ENCODE measurements at places on chromosomes 1 and 21.
A peak's percentile ranks its signal among the peaks of the same experiment; 100 is the strongest.

DNA sequence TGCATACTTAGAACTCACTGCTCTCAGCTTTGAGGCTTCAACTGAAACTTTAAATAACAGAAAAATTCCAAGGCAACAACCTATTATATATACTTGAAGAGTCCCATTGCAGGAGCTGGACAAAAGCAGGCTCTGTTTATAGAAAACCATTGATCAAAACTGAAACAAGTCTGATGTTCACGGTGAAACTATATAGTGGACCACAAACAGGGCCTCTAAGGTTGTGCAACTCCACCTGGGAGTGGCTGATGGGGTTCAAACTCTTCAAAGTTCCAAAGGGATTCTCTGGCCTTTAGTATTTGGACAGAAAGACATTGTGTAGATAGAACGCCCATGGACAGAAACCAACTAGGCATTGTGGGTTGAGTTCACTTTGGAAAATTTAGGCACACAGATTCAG lies 140.3 kb downstream of the ZC3H11B start:
- DNase-seq: no peak

- peak; percentile 19 for DNase-seq
These were observed 8.9 kb upstream of the ZNF326 start for GRCh38 chr1:89986020-89986419.

DNA sequence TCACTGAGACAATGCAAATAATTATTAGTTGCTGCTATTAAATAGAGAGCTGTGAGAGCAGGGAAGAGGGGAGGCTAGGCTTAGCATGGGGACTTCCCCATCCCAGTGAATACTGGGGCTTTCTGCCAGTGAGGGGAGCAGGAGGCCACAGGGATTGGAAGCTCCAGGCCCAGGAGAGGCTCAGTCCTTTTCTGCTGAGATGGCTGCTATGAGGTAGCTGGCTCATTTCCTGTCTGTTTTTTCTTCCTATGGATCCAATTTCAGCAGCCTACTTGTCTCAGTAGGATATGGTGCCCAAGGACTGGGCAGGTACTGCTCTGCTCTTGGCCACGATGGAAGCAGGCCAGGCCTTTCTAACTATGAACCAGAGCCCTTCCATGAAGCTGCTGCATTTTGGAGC lies 10.0 kb downstream of the STMN1 start:
- no peak for DNase-seq

DNA sequence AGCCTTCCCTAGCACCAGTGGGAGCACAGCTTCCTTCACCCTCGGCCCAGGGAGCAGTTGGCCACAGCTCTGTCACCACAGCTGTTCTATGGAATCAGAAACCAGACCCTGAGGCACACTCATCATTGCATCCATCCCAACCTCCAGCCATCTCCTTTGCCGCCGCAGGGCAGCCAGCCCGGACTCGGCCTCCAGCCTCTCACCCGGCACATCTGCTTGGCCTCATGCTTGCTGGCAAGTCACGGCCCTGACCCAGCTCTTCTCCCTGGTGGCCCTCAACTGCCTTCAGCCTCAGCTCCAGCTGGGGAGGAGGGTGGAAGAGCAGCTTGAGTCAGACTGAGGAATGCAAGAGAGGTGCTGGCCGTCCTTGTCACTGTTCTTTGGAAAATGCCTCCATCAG lies 59.8 kb downstream of the TOR1AIP2 start:
- DNase-seq: no peak

DNA sequence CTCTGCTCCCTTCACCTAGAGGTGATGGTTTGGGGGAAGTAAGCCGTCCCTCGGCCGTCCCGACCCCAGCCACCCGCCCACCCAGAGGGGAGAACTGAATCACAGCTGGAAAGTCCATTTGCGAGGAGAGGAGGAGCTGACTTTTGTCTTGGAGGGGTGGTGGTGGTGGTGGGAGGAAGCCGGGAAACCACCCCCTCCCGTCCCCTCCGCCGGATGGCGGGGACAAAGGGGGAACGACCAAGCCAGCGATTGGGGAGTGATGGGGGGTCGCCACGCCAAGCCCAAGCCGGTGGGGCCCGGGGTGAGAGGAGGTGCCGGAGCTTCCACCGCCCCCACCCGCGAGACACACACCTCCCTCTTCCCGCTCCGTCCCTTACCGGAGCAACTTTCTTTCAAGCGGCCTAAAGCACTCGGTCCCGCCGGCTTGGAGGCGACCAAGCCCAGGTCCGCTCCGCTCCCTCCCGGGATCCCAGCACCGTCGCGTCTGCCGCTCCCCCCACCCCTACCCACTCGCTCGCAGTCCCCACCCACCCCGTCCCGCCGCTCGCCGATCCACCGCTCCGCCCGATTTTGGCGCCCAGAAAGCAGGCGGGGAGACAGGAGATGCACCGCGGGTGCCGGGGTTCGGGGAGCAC lies 540 bp downstream of the ARHGEF2 start:
- peak; percentile 68 for DNase-seq

- DNase-seq: no peak
These were observed 327.5 kb upstream of the LYPLAL1 start for GRCh38 chr1:218846181-218846580.

- DNase-seq: no peak
These were observed 82.2 kb downstream of the ST6GALNAC5 start for GRCh38 chr1:76949503-76949902.

DNA sequence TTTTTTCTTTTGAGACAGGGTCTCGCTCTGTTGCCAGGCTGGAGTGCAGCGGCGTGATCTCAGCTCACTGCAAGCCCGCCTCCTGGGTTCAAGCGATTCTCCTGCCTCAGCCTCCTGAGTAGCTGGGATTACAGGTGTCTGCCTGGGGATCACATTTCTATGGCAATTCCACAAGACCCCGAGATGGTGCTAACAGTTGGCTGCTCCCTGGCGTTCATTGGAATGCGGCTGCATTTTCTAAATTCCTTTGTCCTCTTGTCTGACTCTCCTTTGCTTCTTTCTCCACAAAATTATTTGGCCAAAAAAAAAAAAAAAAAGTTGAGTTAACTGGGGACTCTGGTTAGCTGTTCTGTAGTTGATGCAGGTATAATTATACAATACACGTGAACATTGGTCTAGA lies 176.4 kb downstream of the ETS2 start:
- DNase-seq: no peak

DNA sequence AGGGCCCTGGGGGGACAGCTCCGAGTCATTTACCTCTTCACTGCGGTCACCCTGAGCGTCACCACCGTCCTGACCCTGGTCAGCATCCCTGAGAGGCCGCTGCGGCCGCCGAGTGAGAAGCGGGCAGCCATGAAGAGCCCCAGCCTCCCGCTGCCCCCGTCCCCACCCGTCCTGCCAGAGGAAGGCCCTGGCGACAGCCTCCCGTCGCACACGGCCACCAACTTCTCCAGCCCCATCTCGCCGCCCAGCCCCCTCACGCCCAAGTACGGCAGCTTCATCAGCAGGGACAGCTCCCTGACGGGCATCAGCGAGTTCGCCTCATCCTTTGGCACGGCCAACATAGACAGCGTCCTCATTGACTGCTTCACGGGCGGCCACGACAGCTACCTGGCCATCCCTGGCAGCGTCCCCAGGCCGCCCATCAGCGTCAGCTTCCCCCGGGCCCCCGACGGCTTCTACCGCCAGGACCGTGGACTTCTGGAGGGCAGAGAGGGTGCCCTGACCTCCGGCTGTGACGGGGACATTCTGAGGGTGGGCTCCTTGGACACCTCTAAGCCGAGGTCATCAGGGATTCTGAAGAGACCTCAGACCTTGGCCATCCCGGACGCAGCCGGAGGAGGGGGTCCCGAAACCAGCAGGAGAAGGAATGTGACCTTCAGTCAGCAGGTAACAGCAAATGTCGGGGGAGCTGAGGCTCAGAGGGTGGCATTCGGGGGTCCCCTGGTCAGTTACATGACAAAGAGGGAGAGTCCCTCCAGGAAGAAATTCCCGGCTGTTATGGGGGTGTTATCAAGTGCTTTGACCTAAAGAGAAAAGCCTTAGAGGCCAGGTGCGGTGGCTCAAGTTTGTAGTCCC lies 12.6 kb downstream of the SLC45A1 start:
- DNase-seq: no peak

DNA sequence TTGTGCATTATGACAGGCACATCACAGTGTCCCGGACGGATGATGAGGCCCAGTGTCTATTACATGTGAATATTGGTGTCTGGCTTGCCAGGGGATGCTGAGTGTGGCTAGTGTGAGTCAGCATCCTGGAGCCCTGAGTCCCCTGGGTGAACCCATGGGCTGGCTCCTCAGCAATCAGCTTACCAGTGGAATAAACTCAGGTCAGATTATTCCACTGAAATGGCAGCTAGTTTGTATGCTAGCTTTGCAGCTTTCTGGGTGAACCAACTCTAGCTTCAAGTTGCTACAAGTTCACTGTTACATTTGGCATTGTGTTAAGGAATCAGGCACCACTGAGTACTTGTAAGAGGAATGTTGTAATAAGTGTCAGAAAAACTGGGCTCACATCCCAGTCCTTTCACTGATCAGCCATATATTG lies 23.9 kb upstream of the RPTN start:
- DNase-seq: no peak

- no peak for DNase-seq
These were observed 8.6 kb downstream of the AGO3 start for GRCh38 chr1:35939484-35939883.

DNA sequence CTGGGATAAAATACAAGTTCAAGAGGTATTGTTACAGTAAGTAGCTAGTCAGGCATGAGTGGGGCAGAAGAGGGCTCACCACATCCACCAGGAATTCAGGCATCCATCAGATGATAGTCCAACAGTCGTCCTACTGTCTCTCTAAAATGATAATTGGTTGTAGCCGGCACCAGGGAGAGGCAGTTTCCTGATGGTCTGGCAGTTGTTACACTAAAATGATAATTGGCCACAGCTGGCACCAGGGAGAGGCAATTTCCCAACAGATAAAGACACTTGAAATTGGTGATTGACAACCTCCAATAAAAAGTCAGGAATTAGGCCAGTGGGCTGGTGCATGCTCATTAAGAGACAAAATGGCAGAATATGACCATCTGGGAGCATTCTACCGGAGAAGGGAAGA lies 545.8 kb downstream of the AMY1C start:
- no peak for DNase-seq

DNA sequence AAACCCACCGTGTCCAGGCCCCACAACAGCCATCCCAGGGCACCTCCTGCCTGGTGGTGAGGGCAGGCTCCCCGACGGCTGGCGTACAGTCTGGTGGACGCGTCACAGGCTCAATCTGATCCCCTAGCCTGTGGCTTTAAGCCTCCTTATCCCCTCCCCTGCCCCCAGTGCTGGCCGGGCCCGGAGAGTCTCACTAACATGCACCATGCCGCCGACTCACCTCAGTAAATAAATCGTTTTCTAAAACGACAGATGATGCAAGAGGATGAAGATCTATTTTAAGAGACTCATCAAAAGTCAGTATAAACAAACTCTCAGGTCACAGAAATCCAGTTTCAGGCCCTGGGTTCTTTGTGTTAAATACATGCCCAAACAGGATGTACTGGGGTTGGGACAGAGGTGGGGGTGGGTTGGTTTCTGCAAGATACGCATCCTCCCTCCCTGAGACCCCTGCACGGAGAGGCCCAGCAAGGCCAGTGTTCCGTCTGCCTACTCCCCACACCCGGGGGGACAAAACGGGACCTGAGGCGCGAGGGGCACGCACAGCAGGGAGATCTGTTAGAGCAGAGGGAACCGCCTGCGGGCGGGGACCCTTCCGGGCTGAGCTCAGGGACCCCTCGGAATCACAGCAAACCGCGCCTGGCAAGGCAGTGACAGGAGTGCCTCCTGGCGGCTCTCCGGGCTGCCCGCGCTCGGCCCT lies 3.1 kb downstream of the PANK4 start:
- no peak for DNase-seq

GRCh38 chr1:101071470-101071891 lies 45.9 kb upstream of the DPH5 start:
- DNase-seq: no peak

GRCh38 chr1:175095978-175096607 lies 28.5 kb downstream of the TNN start:
- no peak for DNase-seq

DNA sequence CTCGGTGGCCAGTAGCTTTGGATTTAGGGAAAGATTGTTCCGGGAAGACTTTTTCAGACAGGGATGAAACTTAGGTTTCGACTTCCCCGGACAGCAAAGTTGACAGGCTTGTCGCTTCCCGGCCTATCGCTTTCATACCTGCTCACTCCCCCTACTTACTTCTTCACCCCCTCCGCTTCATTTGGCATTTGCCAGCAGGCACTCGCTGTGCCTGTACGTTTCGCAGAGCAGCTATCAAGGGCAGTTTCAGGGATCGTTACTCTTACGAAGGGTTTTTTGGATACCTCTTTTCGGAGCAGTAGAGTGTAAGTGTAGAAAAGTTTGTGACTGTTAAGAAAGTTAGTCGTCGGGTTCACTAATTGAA lies 393 bp downstream of the BLZF1 start:
- no peak for DNase-seq

DNA sequence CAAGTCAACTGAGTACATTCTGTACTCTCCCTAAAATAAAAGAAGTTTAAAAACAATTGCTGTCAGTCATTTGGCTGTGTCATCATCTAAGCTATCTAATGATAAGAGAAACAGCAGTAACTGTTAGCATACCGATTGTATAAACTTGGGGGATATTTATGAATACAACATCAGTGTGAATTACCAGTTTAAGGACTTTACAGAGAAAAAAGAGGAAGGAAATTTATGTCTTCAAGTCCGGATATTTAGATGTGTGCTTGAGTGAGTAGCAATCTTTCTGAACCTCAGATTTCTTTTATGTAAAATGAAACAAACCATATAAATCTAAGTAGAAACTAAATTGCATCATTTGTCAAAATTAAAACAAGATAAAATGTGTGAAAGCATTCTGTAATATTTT lies 1557.0 kb downstream of the MRPL39 start:
- no peak for DNase-seq

DNA sequence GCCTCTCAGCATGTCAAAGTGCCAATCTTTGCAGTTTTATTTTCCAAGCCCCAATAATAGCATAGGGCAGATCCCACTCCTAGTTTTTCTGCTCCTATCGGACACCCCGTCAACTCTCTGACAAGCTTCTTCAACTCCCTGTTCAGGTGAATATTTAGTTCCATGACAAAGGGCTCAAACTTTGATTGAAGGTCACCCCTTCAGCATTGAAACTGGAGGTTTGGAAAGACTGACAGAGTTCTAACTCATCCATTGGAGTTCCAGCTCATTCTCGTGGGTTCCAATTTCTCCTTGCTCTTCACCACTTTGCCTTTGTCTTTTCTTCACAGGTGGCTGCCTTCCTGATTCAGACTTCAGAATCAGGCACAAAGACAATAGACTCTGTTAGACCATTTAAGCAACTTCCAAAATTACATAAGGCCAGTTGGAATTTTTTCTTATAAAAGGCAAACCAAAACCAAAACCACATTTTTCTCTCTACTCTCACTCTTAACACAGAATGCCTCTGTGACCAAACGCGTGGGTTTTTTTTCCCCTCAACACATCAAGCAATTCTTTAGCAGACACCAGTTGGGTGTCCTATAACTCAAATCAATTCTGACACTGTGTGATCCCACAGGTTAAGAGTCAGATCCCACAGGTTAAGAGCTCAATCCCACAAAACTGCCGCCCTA lies 169.3 kb upstream of the USP25 start:
- DNase-seq: no peak
